ENCODE measurements at places on chromosomes 2 and 18.

GRCh38 chr2:77034445-77034844 lies 487.7 kb downstream of the LRRTM4 start:
- no peak for DNase-seq

DNA sequence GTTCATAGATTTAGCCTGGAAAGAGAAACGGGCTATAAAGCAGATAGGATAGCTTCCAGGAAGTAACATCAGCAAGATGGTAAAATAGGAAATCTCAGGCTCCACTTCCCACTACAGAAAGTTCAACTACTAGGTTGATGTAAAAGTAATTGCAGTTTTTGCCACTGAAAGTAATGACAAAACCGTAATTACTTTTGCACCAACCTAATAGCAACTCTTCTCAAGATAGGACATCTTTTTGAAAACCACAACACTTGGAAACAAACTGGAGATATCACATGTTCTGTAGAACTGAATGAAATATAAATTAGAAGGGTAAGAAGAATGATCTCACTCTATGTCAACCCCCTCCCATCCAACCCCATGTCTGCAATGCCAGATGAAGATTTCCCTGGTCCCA lies 1154.3 kb downstream of the BCL11A start:
- DNase-seq, result no peak

DNA sequence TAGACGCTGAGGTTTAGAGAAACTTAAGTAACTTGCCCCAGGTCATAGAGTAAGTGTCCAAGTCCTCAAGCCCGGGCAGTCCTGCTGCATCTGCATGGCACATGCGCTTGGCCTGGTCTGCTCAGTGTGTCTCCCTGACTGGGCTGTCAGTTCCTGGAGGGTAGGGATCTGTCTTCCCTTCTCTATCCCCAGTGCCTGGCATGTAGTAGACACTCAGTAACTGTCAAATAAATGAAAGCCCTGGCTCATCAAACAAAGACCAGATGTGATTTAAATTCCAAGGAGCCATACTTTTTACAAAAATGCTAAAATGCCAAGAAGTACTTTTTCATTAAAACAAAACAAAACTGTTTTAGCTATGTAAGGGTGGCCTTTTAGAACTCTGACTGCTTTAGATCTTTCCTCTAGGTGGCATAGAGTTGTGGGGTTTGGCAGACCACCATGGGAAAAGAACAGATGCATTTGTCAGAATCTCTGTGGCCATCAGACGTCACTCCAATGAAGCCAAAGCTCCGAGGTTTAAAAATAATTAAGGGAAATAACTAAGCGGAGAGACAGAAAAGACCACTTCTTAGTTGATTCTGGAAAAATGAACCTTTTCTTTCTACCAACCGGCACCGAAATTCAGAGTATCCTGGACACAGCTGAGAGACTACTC lies 34.0 kb downstream of the EPAS1 start:
- DNase-seq, result peak; percentile 55

DNA sequence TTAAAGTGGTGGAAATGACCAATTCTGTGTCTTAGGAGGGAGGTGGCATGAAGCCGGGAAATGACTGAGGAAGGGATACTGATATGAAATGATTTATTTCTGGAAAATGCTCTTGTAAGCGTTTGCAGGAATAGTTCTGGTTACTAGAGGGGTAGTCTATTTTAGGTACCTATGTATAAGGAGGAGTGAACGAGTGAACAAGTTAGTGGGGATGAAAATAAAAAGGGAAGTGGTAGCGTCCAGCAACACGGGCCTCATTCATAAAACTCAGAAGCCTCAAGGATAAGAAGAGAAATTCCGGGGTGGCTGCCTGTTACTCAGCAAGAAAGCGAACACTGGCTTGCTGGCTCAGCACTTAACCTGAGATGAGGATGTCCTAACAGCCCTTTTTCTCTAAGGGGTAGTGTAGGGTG lies 303.3 kb downstream of the NCKAP5 start:
- no peak for DNase-seq

- DNase-seq, result no peak
Measured at GRCh38 chr2:30865892-30866681, 58.8 kb upstream of the CAPN13 start.

DNA sequence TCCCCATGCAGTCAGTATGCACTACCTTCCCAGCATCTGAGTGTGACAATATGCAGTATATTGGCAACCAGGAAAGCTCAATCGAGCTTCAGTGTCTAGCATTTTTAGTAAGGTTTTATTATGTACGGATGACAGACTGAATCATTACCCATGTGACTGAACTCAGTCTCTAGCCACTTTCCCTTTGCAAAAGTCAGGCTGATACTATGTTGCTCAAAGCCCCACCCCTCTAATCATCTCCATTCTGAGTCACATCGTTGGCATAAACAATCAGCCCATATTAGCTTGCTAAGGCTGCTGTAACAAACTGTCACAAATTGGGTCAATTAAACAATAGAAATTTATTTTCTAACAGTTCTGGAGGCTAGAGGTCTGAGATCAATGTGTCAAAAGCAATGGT lies 25.8 kb upstream of the SRD5A2 start:
- DNase-seq, result no peak

DNA sequence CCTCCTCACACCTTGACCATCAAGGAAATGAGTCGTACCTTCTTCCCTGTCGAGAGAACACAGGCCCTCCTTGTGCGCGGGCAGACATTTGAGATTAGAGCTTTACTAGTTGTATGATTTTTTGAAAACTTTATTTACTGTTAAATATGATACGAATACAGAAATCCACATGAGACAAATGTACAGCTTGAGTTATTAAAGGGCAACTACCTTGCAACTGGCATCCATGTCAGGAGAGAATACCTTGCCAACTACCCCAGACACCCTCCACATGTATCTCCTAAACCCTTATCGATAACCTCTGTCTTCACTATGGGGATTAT lies 28.3 kb downstream of the KLHL23 start:
- no peak for DNase-seq

- no peak for DNase-seq
Measured at GRCh38 chr2:208135794-208136715, 6.4 kb upstream of the CRYGC start.

- DNase-seq, result peak; percentile 52
Measured at GRCh38 chr2:163345795-163346573, 389.8 kb downstream of the FIGN start.

DNA sequence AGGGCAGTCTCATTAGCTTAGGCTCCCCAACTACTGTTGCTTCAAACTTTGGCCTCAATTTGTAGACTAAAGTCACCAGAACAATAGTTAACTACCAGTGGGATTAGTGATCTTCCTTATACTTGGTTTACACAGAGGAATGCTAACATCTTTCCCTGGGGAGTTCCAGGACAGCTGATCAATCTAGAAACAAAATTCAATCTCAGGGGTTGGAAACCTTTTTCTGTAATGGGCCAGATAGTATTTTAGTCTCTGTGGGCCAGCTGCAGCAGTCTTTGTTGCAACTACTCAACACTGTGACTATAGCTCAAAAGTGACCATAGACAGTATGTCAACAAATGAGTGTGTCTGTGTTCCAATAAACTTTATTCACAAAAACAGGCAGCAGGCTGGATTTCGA lies 85.7 kb downstream of the METTL8 start:
- no peak for DNase-seq

GRCh38 chr2:134736167-134736880 lies 17.5 kb upstream of the TMEM163 start:
- DNase-seq, result peak; percentile 67

DNA sequence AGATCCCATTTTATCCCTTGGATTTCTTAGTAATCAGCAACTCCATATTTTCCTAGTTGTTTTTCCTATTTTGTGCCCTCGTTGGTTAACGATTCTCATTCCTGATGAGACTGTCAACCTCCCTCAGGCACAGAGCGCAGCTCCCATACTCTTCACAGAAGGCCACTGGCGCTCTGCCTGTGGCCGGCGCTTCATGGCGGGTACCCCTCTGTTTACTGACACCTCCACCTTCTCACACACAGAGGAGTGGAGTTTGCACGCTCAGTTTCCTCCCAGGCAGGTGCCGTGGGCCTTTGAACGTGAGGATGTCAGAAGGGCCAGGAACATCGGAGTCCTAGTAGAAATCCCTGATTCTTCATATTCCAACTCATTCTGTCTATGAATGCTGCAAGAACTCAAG lies 139.0 kb downstream of the MBP start:
- no peak for DNase-seq

DNA sequence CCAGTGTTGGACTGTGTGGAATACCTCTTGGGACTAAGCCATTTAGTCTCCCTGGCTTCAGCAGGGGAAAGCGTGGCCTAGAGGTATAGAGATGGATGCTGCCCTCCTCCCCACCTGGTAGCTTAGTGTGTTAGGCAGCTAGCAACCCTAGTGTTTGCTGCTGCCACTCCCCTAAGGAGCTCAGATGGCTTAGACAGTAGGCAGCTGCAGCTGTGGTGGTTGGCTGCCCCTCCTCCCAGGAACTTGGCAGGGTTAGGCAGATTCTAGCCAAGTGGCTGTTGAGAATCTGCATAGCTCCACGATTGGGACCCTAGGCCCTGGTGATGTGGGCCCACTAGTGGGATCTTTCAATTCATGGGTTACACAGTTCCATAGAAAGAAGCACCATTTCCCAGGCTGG lies 550.4 kb upstream of the CHAC2 start:
- DNase-seq, result no peak

DNA sequence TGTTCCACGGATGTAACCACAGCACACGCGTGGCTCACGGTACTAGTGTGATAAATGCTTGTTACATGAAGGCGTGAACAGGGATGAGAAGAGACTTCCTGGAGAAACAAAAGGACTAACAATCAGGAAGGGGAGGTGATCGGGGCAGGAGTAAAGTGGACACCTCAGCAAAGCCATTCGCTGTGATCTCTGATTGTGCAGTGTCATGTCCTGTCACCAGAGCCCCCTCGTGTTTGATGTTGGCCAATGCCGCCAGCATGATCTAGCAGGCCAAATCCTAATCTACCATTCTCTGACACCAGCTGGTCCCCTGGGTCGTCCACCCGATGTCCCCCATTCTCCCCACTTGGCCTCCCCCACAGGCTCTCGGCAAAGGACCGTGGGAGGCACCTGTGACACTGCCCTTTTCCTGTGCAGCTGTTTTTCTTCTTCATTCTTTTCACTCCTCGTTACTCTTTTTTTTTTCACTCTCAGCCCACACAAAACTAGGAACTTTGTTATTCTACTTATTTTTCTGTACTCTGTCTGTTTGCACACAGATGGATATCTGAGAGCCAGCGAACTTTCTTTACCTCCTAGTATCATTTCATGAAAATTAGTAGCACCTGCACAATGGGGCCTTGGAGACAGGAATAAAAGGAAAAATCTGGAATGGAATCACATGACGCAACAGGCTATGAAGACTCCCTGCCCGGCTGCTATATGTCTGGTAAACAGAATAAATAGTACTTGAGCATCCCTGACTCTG lies 146.8 kb downstream of the TGIF1 start:
- DNase-seq, result peak; percentile 25

DNA sequence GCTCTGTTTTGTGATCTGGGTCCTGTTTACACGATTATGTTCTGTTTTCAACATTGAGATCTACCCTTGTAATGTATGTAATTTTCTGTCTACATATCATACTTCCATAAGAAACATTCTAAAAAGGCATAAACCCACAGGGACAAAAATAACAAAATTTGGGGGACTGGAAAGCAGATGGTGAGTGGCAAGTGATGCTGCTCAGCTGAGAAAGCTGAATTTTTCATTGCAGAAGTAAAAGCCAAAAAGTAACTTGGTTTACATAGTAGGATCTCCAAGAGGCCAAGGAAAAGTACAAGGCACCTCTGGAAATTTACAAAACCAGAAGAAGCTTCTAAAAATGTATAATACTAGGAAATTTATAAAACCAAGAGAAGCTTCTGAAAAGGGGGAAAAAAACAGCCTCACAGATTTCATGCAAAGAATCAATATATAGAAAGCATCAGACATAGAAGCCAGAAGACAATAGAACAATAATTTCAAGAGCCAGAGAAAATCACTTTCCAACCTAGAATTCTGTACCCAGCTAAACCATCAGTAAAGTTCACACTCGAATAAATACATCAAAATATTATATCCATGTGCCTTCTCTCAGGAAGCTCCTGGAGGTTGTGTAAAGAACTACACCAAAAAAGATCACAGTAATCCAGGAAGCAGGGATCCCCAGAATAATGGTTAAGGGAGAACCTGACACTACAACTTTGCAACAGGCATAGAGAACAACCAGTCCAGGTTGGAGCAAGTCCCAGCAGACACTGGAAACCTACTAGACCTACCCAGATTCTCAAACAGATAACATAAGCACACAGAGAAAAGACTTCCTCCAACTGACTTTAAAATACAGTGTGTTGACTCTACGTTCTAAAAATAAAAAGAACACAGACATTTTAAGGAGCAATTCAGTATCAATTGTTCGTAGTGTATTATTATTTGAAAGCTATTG lies 401.7 kb upstream of the HS6ST1 start:
- no peak for DNase-seq

- DNase-seq, result no peak
Measured at GRCh38 chr18:47915930-47916329, 14.5 kb downstream of the SMAD2 start.

- DNase-seq, result peak; percentile 30
Measured at GRCh38 chr2:225667445-225667844, 267.9 kb downstream of the NYAP2 start.

DNA sequence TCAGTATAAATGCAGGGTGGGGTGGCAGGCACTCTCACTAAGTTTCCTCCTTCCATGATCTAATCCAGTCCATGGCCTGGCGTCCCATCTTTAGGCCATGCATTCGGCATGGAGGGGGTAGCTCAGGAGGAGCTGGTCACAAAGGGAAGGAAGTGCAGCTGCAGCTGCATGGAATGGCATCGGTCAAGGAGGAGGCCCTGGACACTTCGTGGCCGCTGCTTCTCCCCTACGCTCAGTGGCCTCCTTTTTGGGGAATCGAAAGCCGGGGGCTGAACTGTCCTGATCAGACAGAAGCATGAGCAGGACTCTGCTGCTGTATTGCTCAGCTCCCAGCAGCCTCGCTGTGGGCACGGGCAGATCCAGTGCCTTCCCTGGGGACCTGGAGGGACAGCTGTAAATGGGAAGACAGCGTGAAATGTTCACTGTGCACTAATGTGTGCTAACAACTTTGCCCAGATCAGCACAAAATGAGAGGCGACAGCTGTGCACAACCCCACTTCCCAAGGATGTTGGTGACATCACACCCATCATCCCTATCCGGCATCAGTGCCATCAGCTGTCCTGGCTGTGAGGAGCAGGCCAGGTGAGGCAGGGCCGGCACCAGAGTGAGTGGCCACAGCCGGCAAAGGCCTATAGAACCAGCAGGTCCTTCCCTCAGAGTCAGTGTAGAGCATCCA lies 520.1 kb upstream of the RAB6C start:
- DNase-seq, result no peak

GRCh38 chr2:67503066-67503795 lies 106.1 kb downstream of the ETAA1 start:
- peak; percentile 81 for DNase-seq

Measured in fibroblast of skin of abdomen (primary cell).